ENCODE measurements at places on chromosomes 5 and 9.
A peak's percentile ranks its signal among the peaks of the same experiment; 100 is the strongest.

DNA sequence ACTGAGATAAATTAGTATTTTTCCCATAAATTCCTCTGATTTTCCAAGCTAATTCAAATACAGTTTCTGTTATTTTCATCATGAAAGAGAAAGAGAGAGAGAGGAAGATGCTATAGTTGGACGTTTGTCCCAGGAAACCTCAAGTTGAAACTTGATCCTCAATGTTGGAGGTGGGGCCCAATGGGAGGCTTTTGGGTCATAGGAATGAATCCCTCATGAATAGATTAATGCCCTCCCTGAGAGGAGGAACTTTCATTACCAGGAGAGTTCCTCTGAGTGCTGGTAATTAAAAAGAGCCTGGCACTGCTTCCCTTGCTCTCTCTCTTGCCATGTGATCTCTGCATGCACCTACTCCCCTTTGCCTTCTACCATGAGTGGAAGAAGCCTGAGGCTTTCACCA is 189.9 kb upstream of the SMC2 start:
- DNase-seq: no peak

GRCh38 chr5:96807075-96807654 is 580 bp downstream of the ERAP1 start:
- DNase-seq: peak; percentile 28

GRCh38 chr9:68983008-68983411 is 30.9 kb downstream of the PRKACG start:
- DNase-seq: no peak

DNA sequence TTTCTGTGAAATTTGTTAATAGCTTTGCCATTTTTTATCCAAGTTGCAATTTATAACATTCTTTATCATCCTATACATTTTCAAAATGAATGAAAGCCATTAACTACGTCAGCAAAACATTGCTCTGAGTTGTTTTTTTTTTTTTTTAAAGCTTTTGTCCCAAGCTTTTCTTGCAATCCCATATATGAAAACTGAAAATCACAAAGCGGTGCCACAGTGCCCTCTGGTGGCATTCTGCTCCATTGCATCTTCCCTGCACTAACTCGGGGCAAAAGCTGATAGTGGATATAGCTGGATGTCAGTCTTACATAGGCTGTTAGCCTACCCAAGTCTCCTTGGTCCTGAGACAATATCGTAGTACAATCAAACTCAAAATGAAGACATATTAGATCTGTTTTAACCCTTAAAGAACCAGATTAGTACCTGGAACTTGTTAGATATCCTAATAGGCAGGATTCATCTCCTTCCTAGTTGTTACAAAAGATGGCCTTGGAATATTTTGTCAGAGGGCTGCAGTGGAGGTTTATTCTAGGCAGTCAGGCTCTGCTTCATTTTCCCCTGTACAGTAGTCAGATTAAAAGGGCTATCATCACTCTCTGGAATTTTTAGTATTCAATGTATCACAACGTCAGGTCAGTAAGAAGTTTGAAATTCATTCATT is 669.9 kb downstream of the PTPRD start:
- peak; percentile 3 for DNase-seq

GRCh38 chr9:136951541-136952320 is at the start of gene LCN12:
Gene LCN12, plus strand, starts transcription at chr9:136952273. Its CDS starts 55 bp downstream, at chr9:136952328.
- no peak for DNase-seq

GRCh38 chr5:125014202-125014601 is 267.8 kb upstream of the ZNF608 start:
- no peak for DNase-seq

All from activated CD4-positive, alpha-beta T cell treated with anti-CD3 and anti-CD28 coated beads for 24 hours (primary cell).